ENCODE measurements at places on chromosomes 13 and 19.

DNA sequence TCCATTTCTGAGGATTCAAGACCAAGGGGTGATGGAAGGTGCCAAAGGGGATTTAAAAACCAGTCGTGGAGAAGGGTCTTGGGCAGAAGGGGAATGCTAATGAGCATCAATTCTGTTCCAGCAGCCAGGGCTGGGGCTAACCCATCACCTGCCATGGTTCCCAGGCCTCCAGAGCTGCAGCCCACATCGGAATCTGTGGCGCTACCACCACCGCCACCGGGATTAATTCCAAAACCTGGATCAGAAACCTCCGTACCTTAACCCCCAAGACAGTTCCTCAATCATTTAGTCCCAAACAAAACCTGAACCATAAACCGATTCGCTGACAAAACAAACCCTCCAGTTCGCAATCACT is 583 bp downstream of the ZNF615 start:
- DNase-seq: no peak

- no peak for DNase-seq
These were observed 34.8 kb downstream of the DGKH start for GRCh38 chr13:42083138-42083770.

GRCh38 chr19:2035590-2035991 is 15.5 kb downstream of the MKNK2 start:
- DNase-seq: no peak

DNA sequence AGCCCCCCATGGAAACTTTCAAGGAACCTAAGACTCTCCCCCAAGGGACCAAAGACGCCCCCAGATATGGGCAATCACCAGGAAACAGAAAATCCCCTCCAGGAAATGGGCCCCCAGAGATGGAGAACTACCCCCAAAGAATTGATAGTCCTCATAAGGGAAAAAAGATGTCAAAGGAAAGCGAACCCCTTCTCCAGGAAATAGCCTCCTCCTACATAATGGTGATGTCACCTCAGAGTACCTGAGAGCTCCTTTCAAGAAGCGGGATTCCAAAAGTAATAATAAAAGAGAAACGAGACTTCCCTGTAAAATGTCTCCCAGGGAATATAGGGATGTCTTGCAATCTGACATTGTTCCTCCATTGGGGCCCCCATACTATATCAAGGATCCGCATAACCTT is 1.1 kb downstream of the CDKN2D start:
- DNase-seq: no peak

DNA sequence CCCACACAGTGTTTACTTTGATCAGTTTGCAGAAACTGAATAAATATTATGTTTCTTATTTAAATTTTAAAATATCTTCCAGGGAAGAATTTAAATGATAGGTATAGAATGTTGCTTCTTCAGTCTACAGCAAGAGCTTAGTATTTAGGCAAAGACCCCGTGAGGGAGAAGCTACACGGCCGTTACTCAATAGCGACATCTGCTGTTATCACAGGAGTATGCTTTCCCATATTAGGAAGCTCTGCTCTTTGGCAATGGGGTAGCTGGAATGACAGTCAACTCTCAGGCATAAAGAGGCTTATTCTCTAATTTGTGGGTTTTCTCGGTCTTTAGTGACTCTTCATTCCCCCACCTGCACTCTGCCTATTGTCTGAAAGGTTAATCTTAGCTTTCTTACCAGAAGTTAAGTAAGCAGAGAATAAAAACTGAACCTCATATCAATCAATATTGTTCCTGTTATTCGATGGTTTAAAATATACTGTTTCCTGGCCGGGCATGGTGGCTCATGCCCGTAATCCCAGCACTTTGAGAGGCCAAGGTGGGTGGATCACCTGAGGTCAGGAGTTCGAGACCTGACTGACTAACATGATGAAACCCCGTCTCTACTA is 13.2 kb upstream of the LHFPL6 start:
- no peak for DNase-seq

- DNase-seq: no peak
These were observed 875.4 kb upstream of the SLC10A2 start for GRCh38 chr13:103941506-103942140.

- DNase-seq: no peak
These were observed 161.6 kb downstream of the LMO7 start for GRCh38 chr13:75797719-75798118.

DNA sequence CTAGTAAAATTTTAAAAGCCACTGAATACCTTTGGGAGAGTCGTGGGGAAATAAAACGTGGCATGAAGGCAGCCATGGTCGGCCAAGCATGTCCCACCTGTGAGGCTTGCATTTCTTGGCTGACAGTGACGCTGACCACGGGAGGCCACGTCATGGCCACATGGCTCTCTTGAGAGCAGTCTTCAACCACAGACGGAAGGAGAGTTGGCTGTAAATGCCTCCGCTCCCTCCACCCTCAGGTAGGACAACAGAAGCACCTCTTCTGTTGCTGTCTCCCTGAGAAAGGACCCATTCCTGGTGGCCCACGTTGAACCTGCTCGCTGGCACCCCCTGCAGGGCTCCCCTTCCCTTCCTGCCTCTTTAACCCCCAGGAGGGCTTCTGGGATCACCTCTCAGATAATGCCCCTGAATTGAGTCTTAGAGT is 10.6 kb upstream of the LRRC25 start:
- DNase-seq: no peak

- DNase-seq: no peak
These were observed 93.2 kb upstream of the SERP2 start for GRCh38 chr13:44280456-44280855.

DNA sequence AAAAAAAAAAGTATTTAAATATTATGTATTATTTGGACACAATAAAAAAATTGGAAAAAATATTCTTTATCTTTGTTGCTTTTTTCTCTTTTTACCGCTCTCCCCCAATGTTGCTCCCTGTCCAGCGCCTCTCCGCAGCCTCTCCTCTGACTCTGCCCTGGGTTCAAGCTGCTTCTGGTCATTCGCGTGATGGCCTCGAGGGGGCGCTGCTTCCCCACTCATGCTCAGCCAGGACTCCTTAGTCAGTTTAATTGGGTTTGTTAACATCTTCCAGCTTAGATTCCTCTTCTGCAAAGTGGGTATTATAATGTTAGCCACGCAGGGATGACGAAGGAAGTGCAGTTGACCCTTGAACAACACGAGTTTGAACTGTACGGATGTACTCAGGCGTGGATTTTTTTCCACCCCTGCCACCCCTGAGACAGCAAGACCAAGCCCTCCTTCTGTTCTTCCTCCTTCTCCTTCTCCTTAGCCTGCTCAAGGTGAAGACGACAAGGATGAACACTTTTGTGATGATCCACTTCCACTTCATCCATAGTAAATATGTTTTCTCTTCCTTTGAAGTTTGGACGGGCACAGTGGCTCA is 4.9 kb upstream of the NWD1 start:
- DNase-seq: peak; percentile 61

- no peak for DNase-seq
These were observed 2.3 kb downstream of the ARHGAP35 start for GRCh38 chr19:46862974-46863632.

DNA sequence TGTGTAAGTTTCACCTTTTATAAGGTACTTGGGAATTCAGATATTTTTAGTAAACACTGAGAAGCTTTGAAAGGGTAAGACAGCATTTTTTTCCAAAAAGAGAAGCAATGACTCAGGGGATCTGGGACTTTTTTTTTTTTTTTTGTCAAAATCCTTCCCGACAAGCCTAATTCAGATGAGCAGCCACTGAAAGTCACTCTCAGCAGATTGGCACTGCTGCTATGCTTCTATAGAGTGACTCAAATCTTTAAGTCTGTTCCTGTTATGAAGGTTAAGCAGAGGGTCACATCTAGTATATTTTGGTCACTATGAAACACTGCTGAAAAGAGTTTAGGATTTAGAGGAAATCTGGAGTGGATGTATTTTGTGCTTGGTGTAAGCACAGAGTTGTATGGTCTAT is 571.1 kb downstream of the MYO16 start:
- no peak for DNase-seq

- DNase-seq: no peak
These were observed 17.2 kb upstream of the RNF17 start for GRCh38 chr13:24746618-24747247.

GRCh38 chr13:51557875-51558612 is 26.2 kb upstream of the WDFY2 start:
- DNase-seq: no peak

DNA sequence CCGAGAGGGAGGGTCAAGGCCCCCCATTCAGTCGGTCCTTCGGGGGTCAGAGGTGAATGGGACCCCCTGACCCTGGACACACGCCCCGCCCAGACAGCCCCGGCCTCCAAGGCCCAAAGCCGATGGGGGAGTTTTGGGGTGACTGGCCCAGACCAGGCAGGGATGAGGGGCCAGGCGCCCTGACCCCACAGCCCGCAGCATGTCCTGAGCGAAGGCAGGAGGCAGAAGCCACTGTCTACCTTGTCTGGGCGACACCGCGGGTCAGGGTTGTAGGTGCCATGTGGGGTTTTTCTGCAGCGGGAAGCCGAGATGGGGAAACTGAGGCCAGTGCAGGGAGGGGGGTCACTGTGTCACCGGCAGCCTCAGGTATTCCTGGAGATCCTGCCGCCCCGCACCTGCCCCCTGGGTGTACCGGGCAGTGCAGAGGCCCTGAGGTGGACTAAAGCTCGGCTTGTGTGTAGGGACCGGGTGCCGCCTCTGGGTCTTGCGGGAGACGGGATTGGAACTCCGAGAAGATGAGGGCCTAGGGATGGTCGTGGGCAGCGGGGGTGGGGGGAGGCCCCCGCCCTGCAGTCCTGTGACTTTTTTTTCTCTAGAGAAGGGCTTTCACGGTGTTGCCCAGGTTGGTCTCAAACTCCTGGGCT is 8.5 kb downstream of the ARID3A start:
- DNase-seq: no peak

- DNase-seq: no peak
These were observed 1.0 kb downstream of the KDM4B start for GRCh38 chr19:4969772-4970531.

DNA sequence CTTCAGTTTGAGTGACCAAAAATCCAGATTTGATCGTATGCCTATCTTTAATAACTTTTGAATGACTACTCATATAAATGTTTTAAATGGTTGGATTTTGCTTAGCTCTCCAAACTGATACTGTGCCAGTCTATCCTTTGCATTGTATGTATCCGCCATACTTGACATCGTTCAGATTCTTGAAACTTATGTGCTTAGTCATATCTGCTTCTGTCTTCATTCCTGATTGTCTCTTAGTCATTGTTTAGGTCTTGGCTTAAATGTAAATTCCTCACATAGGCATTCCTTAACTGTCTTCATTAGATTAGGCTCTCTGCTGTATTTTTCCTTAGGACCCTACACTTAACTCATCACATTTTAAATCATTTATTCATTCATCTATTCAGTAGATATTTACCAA is 126.0 kb downstream of the PCCA start:
- no peak for DNase-seq

DNA sequence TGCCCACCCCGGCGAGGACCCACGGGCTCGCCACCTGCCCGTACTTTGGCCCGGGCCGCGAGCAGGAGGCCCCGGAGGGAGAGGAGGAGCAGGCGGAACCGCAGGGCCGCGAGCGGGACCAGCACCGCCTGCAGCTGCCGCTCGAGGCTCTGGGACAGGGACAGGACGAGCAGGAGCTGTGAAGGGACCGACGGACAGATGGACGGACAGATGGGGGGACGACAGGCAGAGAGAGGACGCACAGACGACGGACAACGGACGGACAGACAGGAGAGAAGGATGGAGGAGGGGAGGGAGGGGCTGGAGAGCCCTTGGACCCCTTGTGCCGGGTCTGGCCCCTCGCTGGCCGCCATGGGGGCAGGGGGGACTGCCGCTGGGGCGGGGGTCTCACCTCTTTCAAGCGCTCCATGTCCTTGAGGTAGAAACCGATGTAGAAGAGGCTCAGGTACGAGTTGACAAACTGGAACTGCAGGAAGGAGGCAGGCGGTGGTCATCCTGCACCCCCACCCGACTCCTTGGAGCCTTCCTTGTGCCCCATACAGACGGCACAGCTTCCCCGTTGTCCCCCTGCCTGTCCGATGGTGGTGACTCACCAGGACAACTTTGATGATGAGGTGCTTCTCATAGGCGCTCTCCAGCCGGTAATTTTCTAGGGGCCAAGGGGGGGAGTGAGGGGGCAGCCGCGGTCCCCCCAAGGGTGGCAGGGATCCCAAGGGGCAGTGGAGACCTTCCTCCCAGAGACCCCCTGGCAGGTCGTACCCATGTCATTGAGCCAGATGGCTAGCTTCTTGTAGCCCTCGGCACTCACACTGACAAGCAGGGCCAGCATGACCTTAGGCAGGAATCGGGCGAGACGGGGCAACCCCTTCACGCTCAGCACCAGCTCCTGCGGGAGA is 5.0 kb downstream of the ANO8 start:
- no peak for DNase-seq

- peak; percentile 82 for DNase-seq
These were observed 14.7 kb upstream of the ADGRE5 start for GRCh38 chr19:14366529-14366928.

DNA sequence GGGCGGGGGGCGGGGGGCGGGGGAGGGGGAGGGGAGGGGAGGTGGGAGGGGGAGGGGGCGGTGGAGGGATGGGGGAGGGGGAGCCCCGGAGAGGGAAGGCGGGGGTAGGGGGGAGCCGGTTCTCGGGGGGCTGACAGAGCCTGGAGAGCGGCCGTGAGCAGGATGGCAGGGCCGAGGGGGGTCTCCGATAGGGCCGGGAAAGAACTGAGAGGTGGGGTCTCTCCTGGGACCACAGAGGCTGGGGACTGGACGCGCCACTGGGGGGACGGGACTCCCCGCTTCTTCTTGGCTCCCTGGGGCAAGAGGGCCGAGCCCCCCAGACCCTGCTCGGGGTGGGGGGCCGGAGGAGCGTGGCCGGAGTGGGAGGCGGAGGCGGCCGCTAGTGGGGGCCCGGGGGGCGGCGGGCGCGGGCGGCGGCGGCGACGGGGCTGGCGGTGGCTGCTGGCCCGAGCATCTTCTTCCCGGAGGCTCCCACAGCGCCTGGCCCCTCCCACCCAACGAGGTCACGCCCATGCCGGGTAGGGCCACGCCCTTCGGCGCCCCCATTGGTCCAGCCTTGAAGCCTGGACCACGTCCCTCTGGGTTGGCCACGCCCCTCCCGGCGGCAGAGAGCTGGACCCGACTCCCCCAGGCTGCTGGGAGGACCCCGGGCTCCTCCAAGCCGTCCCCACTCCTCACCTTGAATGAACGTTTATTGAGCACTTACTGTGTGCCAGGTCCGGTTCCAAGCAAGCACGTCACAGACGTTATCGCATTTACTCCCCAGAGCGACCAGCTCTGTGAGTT is at the start of gene NOVA2:
Gene NOVA2, minus strand, starts transcription at position 313 of the 786 bp plus-strand sequence. CDS start 514 bp downstream, outside the sequence.
- DNase-seq: peak; percentile 48

GRCh38 chr19:46288896-46289588 is 7.8 kb upstream of the HIF3A start:
- no peak for DNase-seq

DNA sequence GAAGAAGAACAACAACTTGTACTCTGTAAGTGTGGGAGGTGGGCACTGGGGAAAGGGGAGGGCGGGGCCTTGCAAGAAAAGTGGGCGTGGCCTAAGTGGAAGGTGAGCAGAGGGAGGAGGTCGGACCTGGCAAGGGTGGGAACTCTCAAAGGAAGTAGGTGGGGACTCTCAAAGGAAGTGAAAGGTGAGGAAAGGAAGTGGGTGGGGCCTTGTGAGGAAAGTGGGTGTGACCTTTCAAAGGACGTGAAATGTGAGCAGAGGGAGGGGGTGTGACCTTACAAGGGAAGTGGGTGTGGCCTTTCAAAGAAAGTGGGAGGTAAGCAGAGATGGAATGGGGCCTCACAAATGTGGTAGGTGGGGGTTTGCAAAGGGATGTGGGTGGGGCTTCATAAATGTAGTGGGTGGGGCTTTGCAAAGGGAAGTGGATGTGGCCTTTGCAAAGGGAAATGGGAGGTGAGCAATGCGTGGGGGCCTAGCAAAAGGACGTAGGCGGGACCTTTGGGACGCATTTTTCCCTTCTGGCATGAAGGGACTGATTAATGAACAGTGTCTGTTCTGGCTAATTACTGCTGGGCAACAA is 25.9 kb downstream of the ACSBG2 start:
- DNase-seq: peak; percentile 36
